Peyer's patch (tissue), 4 donors: ENCODE measurements at places on chromosomes 6 and 20. TPM values are rescaled to one million over a fixed set of nuclear protein-coding genes. Genes with fewer than 3 reads are reported as not detected.

SYCP2L gene
- total RNA-seq, result 5.0 TPM

ANKRD6 gene
- 0.57 TPM for total RNA-seq

BNIP5 gene
- 9.1 TPM for total RNA-seq

BMP5 gene
- 4.8 TPM for total RNA-seq

GRCh38 chr20:61493798-61494305 is 241.8 kb downstream of the CDH4 start:
- no peaks in the 10 kb centered on the region for H3K4me1 ChIP-seq
- no peaks in the 10 kb centered on the region for H3K36me3 ChIP-seq
- H3K4me3 ChIP-seq, result no peak overlapping the region
- no peak overlapping the region for H3K27ac ChIP-seq
- no peak for DNase-seq

- H3K4me1 ChIP-seq, result no peaks in the 10 kb centered on the region
- no peaks in the 10 kb centered on the region for H3K36me3 ChIP-seq
- H3K4me3 ChIP-seq, result no peak overlapping the region
- no peaks in the 10 kb centered on the region for H3K27me3 ChIP-seq
- no peak for DNase-seq
Observed at GRCh38 chr20:19336631-19337030, 124.2 kb downstream of the SLC24A3 start.

GRCh38 chr20:63873477-63873971 is 8.5 kb downstream of the TPD52L2 start:
- H3K36me3 ChIP-seq, result no peaks in the 10 kb centered on the region
- H3K4me3 ChIP-seq, result no peak overlapping the region
- no peak overlapping the region for H3K27ac ChIP-seq
- H3K4me1 ChIP-seq, result no peaks in the 10 kb centered on the region

DNA sequence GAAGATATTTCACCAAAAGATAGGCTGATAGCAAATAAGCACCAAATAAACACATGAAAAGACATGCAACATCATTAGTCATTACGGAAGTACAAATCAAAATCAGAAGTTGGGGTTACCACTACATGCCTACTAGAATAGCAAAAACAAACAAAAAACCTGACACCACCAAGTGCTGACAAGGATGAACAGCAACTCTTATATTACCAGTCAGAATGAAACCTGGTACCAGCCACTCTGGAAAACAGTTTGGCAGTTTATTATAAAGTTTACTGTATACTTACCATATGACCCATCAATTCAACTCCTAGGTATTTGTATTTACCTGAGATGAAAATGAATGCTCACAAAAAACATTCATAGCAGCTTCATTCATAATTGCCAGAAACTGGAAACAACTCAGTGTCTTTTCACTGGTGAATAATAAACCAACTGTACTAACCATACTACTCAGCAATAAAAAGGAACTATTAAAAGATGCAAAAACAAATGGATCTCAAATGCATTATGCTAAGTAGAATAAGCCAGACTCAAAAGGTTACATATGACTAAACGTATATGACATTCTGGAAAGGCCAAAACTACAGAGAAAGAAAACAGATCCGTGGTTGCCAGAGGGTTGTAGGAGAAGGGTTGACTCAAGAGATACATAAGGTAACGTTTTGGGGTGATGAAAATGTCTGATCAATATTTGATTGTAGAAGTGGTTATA is 33.0 kb downstream of the NUP153 start:
- H3K4me1 ChIP-seq, result no peaks in the 10 kb centered on the region
- H3K27me3 ChIP-seq, result no peaks in the 10 kb centered on the region
- H3K4me3 ChIP-seq, result no peak overlapping the region
- H3K36me3 ChIP-seq, result no peaks in the 10 kb centered on the region

DNA sequence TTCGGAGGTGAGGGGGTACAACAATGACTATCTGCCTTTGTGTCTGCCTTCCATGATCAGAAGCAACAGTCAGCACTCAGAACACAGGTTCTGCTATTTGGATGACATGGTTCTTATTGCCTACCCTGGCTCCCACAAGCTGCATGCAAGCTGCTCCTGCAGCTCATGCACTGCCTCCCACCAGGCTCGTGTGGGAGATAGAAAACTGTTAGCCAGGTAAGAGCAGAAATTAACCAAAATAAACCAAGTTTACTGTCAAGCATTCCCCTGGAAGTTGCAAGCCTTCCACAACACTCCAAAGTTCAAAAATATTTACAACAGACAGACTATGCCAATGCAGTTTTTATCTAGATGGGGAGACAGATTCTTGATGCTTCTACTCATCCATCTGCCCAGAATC is 31.0 kb downstream of the OPRM1 start:
- H3K4me3 ChIP-seq, result no peak overlapping the region
- H3K27ac ChIP-seq, result no peak overlapping the region
- H3K27me3 ChIP-seq, result no peaks in the 10 kb centered on the region
- no peaks in the 10 kb centered on the region for H3K4me1 ChIP-seq
- H3K36me3 ChIP-seq, result no peaks in the 10 kb centered on the region

DNA sequence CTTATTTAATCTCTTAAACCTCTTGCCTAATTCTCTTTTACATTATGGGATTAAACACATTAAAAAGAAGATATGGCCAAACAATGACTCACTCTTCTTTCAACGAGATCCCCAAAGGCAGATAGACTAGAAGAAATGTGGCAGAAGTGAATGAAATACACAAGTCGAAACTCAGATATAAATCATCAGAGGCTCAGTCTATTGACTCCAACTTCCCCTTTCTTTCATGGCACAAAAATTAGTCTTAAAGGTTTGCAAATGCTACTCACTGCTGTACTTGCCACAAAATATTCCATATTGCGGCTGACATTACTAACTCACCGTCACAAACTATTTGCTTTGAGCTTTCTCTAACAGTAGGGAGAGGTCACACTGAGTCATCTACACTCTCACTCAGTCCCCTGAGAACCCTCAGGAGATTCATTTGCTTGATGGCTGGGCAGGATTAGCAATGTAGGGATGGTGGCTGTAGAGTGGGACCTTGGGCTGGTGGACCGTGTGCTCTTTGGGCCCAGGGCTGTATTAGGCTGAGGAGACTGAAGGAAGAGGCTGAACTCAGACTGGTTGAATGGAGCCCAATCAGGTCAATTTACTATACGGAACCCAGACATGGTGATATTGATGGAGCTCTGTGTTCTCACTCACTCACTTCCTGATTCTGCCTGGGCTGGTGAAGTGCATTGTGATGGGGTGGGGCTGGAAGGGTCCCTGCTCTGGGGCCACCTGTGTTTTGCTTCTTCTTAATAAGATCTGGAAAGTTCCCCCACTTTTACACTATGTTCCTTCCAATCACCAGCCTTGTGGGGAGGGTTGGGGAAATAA is 42.8 kb upstream of the UBR2 start:
- no peaks in the 10 kb centered on the region for H3K4me1 ChIP-seq
- no peaks in the 10 kb centered on the region for H3K36me3 ChIP-seq
- H3K4me3 ChIP-seq, result no peak overlapping the region
- no peaks in the 10 kb centered on the region for H3K27me3 ChIP-seq
- no peak overlapping the region for H3K27ac ChIP-seq

DNA sequence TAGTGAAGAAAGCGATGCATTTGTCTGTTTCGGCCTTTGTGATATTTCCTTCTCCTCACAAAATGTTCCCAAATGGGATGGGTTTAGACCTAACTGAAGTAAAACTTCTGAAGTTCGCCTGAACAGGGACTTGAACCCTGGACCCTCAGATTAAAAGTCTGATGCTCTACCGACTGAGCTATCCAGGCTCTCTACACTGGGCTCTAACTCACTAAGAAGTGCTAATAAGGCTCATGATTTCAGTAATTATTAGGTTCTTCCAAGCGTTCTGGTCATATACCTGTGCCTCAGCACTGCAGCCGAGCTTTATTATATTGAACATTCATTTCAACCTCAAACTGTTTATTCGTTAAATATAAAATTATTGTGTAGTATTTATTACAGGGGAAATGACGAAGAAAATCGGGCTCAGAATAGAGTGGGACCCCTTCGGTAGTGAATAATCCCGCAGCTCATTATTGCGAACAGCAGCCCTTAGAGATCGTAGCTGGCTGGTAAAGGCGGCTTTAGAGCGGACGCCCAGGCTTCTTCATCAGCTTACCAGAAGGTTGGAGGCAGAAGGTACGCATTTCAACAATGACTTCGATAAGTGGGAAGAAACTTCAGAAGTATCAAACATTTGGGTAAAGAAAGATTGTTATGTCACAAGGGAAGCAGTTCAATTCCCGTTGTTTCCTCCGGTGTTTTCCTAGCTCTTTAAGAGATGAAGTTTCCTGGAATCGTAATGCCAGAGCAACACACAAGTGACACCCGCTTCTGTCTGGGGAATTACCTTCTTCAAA is 119.0 kb upstream of the ZNF184 start:
- no peaks in the 10 kb centered on the region for H3K4me1 ChIP-seq
- no peak overlapping the region for H3K27ac ChIP-seq
- no peak for DNase-seq
- no peak overlapping the region for H3K4me3 ChIP-seq
- H3K27me3 ChIP-seq, result no peaks in the 10 kb centered on the region
- no peaks in the 10 kb centered on the region for H3K36me3 ChIP-seq

GRCh38 chr6:167678102-167679101 is 148.3 kb upstream of the AFDN start:
- no peaks in the 10 kb centered on the region for H3K27me3 ChIP-seq
- no peak overlapping the region for H3K4me3 ChIP-seq
- no peaks in the 10 kb centered on the region for H3K4me1 ChIP-seq
- no peak overlapping the region for H3K27ac ChIP-seq
- H3K36me3 ChIP-seq, result no peaks in the 10 kb centered on the region

- peaks cover 25% of the 10 kb centered on the region for H3K4me1 ChIP-seq
- no peak for DNase-seq
- H3K27ac ChIP-seq, result no peak overlapping the region
- no peak overlapping the region for H3K4me3 ChIP-seq
- no peaks in the 10 kb centered on the region for H3K36me3 ChIP-seq
- H3K27me3 ChIP-seq, result no peaks in the 10 kb centered on the region
Observed at GRCh38 chr6:215335-216034, 76.8 kb upstream of the DUSP22 start.

DNA sequence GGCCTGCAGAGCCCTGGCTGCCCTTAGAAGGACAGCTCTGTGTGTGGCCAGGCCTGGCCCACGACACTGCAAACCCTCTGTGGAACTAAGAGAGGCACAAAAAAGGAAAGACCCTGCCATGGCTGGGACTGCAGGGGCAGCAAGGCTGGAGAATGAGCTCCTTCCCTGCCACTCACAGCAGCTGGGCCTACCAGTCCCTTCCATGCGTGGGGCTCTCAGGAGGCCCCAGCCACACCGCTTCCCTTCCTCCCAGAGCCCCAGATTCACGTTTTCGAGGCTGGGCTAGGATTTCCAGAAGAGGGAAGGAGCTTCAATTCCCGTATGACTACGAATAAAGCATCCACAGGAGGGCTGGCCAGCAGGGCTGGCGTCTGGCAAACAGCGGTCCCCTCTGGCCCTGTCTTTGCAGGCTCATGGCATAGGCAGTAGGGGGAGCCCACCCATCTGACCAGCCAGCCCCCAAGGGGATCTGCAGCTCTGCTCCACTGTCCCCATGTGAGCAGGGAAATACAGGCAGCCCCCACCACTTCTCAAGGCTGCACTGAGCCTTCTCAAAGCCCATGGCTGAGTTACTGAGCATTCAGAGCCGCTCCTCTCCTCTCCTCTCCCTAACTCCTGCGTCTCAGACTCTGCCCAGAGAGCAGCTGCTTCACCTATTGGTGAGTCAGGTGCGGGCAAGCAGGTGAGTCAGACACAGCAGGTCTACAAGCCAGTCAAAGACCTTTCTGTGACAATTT is 53.1 kb downstream of the NINL start:
- no peak overlapping the region for H3K27ac ChIP-seq
- H3K4me3 ChIP-seq, result no peak overlapping the region
- no peaks in the 10 kb centered on the region for H3K4me1 ChIP-seq
- H3K36me3 ChIP-seq, result no peaks in the 10 kb centered on the region
- no peak for DNase-seq

DNA sequence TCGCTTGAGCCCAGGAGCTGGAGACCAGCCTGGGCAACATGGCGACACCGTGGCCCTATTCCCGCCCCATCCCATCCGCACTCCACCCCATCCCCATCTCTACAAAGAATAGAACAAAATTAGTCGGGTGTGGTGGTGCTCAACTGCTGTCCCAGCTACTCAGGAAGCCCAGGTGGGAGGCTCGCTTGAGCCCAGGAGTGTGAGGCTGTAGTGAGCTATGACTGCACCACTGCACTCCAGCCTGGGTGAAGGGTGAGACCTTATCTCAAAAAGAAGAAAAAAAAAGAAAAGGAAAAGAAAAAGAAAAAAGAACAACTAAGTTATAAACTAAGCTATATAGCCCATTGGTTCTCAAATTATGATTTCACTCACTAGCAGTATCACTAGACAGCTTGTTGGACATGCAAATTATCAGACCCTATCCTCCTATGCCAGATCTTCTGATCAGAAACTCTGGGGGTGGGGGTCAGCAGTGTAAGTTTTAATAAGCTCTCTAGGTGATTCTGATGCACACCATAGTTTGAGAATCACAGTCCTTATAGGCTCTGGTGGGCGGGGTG is 491 bp upstream of the ITCH start:
- no peaks in the 10 kb centered on the region for H3K4me1 ChIP-seq
- DNase-seq, result no peak
- H3K27ac ChIP-seq, result no peak overlapping the region
- peak overlapping the region; percentile 80 for H3K4me3 ChIP-seq

- no peak overlapping the region for H3K4me3 ChIP-seq
- H3K27me3 ChIP-seq, result no peaks in the 10 kb centered on the region
- DNase-seq, result no peak
- no peak overlapping the region for H3K27ac ChIP-seq
- no peaks in the 10 kb centered on the region for H3K36me3 ChIP-seq
- H3K4me1 ChIP-seq, result no peaks in the 10 kb centered on the region
Observed at GRCh38 chr20:61057443-61058121, 194.5 kb upstream of the CDH4 start.
